ENCODE measurements at places on chromosomes 6 and 20.

GRCh38 chr20:17811628-17811965 is 111.8 kb downstream of the BANF2 start:
- no peak for ATAC-seq

- ATAC-seq, result no peak
These were observed 64.1 kb downstream of the KIZ start for GRCh38 chr20:21189761-21190523.

GRCh38 chr6:56004426-56004825 is 129.0 kb upstream of the BMP5 start:
- no peak for ATAC-seq

GRCh38 chr6:101011186-101011585 is 130.1 kb upstream of the ASCC3 start:
- peak; percentile 55 for ATAC-seq

DNA sequence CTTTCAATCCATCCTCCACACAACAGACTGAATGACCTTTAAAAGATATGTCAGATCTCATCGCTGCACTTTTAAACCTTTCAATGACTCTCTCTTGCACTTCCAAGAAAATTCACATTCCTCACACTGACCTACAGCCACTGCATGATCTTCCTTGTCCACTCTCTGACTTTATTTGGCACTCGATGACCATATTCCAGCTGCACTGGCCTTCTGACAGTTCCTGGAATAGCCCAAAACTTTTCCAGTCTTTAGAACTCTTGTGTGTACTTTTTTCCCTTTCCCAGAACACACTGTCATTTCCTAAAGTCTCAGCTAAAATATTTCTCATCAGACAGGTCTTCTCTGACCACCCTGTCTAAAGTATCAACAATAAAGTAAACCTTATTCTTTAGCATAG is 174.6 kb downstream of the ADGRG6 start:
- ATAC-seq, result no peak

Data from activated CD4-positive, CD25-positive, alpha-beta regulatory T cell treated with anti-CD3 and anti-CD28 coated beads, Interleukin-2, amount 50 U/mL, for 24 hours (primary cell).